ENCODE measurements at places on chromosomes 11 and 22. TPM values are rescaled to one million over a fixed set of nuclear protein-coding genes. Genes with fewer than 3 reads are reported as not detected.

TRPM5 gene
- polyA plus RNA-seq = 0.09 TPM

MS4A6E gene
- not detected for polyA plus RNA-seq

MUC2 gene
- not detected for polyA plus RNA-seq

HSPB2 gene
- not detected for polyA plus RNA-seq

CBLIF gene
- not detected for polyA plus RNA-seq

P2RX3 gene
- polyA plus RNA-seq = not detected

IL18 gene
- not detected for polyA plus RNA-seq

ALDH3B1 gene
- polyA plus RNA-seq = not detected

RTN4R gene
- polyA plus RNA-seq = 2.9 TPM

PLAAT4 gene
- polyA plus RNA-seq = 430 TPM

AGBL2 gene
- 0.33 TPM for polyA plus RNA-seq

SH3BP1 gene
- 12.9 TPM for polyA plus RNA-seq

DNA sequence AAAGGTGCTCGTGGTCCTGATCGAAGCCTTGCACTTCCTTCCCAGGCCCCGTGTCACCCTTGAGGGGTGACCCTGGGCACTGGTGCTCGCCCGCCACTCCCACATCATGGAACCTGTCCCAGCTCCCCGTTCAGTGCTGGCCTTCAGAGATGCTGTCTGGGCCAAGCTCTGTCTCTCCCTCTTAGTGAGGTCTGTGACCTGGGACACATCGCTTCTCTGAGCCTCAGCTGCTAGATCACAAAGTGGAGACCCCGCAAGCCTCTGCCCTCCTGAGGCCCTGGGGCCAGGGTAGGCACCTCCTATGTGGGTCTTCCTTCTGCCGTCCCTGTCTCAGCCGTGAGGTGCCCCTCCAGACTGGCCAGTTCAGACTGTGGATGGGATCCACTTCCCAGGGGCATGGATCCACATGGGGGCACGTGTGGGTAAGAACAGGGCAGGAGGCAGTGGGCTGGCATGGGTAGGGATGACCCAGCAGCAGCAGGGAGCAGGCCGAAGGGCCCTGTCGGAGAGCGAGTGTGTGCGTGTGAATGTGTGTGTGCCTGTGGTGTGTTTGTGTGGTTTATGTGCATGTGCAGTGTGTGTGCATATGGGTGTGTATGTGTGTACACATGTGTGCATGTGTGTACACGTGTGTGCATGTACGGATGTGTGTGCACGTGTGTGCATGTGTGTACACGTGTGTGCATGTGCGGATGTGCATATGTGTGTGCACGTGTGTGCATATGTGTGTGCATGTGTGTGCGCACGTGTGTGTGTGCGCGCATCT lies 1073.7 kb downstream of the BRD1 start:
- DNase-seq = no peak

GRCh38 chr22:38071421-38072321 lies 12.3 kb downstream of the SLC16A8 start:
- DNase-seq = no peak

GRCh38 chr11:60122414-60123036 lies 34.1 kb downstream of the MS4A2 start:
- no peak for DNase-seq

- no peak for DNase-seq
These were observed 21.9 kb downstream of the SYNGR1 start for GRCh38 chr22:39371732-39372131.

GRCh38 chr22:30705710-30706651 lies 11.3 kb downstream of the OSBP2 start:
- no peak for DNase-seq

DNA sequence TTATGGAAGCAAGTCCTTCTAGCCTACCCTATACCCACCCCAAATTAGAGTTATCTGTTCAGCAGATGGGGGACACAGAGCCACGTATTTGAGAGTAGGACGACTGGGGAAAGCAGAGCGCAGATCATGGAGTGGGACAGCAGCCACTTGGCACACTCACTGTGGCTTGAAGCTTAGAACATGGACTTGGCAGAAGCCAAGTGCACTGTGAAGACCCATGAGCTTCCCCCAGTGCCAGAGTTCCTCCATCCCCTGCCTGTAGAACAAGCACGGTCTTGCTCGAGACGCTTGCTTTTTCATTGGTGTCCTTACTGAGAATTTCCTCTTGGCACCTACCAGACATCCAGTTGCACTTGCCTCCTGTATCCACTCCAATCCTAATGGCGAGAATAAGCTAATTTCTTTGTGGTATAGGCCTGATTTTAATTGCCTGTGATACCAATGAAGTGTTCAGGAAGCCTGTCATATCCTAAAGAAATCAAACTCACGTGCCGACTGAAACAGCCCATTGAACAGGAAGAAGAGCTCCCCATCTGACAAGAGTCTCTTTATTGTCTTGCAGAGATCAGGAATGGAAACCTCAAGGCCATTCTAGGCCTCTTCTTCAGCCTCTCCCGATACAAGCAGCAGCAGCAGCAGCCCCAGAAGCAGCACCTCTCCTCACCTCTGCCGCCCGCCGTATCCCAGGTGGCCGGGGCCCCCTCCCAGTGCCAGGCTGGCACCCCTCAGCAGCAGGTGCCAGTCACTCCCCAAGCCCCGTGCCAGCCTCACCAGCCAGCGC lies 166.9 kb downstream of the NAV2 start:
- DNase-seq = no peak

- no peak for DNase-seq
These were observed 33.6 kb downstream of the SYN3 start for GRCh38 chr22:33024626-33025025.

DNA sequence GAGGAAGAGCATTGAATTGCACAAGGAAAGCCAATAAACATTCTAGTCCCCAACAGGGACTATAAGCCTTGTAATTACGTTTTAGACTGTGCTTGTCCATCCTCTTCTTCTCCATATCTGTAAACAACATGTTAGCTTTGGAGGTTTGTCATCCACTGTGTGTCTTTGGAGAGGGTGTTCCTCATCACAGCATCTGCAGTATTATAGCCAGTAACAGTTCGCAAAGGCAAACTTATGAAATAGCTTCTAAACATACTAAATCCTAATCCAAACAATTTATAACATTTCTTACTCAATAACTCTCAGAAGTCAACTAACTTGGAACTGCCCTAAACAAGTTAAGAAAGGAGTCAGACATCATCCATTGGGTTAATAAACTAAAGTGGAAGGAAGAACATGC lies 10.3 kb upstream of the BDNF start:
- DNase-seq = no peak

DNA sequence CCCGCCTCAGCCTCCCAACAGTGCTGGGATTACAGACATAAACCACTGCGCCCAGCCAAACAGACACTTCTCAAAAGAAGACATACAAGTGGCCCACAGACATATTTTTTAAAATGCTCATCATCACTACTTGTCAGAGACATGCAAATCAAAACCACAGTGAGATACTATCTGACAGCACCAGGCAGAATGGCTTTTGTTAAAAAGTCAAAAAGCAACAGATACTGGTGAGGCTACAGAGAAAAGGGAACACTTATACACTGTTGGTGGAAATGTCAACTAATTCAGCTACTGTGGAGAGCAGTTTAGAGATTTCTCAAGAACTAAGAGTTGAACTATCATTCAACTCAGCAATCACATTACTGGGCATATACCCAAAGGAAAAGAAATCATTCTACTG lies 67.0 kb downstream of the ARHGAP20 start:
- DNase-seq = no peak

- DNase-seq = no peak
These were observed 26.5 kb upstream of the KRTAP5-7 start for GRCh38 chr11:71500601-71501021.

GRCh38 chr11:11588891-11589290 lies 32.9 kb downstream of the GALNT18 start:
- no peak for DNase-seq

DNA sequence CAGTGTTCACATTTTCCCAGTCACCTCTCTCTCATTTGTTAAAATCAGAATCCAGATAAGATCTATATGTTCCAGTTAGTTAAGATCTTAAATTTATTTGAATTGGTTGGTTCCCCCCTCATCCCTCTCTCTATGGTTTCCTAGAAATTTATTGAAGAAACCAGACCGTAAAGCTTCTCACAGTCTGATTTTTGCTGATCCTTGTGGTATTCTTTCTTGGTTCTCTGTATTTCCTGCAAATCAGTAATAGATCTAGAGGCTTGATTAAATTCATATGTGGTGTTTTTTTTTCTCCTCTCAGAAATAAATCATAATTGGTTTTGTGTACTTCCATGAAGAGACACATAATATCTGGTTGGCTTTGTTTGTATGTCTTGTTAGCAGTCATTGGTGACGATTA lies 147.5 kb downstream of the TMEM135 start:
- no peak for DNase-seq

DNA sequence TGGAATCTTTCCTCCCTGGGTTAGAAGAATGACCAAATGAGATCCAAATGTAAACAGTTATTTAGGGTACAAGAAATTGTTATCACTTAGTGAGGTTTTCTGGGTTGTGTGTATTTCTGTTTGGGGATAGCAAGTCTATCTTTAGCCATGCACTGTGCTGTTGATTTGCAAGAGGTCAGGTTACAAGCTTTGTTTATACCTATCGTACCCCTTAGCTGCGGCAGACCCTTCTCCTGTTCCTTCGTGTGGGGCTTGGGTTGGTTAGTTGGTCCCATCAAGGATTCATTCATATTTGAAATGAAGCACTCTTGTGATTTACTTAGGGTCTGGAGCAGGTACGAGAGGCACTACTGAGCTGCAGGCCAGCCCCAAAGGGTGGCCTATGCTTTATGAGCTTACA lies 72.6 kb downstream of the USP35 start:
- no peak for DNase-seq

DNA sequence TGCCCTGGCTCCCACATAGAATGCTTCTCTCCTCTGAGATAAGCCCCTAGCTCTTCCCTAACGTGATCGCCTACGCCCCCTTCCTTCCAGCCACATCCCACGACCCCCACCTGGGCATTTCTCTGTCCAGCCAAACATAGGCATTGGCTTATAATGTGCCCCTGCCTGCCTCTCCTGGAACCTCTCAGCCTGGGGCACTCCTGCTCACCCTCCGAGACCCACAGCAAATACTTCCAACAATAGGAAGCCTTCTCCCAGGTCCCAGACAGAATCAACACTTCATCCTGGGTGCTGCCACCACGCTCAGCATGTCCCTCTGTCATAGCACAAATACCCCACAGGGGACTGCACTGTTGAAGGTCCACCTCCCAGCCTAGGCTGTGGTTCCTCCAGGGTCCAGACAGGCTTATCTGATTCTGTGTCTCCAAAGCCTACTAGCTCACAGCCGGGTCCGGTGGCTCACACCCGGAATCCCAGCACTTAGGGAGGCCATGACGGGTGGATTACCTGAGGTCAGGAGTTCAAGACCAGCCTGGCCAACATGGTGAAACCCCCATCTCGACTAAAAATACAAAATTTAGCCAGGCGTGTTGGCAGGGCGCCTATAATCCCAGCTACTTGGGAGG lies 24.2 kb upstream of the TMPRSS4 start:
- no peak for DNase-seq

- DNase-seq = no peak
These were observed 162.9 kb upstream of the B3GAT1 start for GRCh38 chr11:134574947-134575346.

DNA sequence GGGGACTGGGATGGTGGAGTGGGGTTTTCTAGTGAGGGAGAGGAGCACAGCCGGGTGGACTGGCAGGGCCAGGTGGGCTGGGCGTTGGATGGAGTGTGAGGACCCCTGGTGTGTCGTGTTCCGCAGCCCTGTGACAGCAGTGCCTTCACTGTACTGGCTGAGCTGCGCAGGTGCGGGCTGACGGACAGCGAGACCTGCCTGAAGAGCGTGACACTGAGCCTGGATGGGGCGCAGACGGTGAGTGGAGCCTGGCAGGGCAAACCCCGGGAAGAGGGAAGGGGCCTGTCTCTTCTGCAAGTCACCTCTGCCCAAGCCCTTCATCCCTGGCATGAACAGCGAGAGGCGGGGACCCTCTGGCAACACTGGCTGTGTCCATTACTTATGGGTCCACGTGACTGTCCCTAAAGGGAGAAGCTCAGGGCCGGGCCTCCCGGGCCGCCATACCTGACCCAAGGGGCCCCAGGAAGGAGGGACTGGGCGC lies 10.0 kb downstream of the MUC5AC start:
- DNase-seq = no peak

DNA sequence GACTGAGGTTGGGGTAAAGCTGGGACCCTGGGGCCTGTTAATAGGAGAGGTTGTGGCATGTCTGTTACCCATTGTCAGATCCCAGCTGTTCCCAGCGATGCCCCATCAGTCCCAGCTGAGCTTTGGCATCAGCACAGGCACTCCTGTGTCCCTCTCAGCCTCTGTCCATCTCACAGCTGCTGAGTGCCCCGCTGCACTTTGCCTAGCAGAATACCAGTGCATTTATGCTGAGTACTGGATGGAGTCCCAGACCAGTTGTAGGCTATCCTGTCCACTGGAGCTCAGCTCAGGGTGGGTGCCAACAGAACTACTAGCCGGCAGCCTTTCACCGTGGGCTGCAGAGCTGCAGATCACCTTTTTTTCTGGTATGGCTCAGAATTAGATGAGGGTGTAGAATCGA lies 9.9 kb downstream of the FXYD6 start:
- DNase-seq = no peak
